ENCODE measurements at places on chromosomes 4 and X. TPM values are rescaled to one million over a fixed set of nuclear protein-coding genes. Genes with fewer than 3 reads are reported as not detected.

NUDT10 gene
- 0.36 TPM for total RNA-seq

DNA sequence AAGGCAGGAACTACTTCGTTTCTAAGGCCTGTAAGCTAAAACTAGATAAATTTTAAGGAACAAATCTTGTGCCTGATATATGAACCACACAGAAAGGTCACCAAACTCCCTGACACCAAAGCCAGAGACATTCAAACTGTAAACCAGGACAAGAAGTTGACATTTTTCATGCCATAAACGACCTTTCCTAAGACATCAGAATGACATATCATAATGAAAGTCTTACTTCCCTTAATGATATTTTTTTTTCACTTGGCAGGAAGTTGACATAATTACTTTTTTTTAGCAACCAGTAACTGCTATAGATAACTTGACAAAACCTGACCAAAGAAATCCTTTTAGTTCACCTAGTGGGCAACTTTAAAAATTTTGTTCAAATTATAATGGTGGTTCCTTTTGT is 231.5 kb upstream of the AGTR2 start:
- peak; percentile 38 for DNase-seq

DNA sequence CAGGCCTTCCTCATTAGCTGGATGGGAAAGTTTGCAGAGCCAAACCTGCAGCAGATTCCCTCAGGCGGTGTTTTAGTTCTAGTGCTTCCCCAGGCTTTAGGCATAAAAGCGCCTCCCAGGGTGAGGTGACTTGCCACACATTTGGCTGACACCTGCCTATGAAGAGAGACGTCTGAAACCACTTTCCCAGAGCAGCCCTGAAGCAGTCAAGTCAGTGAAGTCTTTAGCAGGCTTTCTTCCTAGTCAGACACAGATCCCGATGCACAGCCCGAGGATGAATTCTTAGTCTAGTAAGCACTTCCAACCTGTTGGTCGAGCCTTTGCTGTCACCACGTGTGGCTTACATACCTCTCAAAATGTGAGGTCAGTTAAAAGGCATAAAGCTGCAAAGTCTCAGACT is 484.1 kb downstream of the SMARCA1 start:
- DNase-seq, result no peak

CENPVL2 gene
- total RNA-seq, result not detected

- DNase-seq, result no peak
Observed at GRCh38 chr4:81221303-81222081, 6.5 kb upstream of the PRKG2 start.

DNA sequence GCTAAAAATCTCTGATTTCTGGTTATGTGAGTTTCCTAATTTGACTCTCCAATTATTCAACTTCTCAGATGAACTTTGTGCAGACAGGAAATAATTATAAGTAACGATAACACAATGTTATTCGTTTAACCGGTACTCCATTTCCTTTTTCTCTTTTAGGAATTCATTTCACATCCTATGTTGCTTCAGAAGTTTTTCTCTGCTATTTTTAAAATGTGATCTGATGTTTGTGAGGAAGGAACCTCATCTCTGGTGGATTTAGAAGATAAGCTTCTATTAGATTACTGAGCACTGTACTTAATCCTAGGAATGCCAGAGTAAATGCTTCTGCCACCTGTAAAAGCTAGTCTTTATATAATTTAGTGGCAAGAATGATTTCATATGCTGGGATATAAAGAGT is 116.0 kb upstream of the ETNPPL start:
- no peak for DNase-seq

GRCh38 chrX:31392513-31392912 is 320.7 kb upstream of the FTHL17 start:
- no peak for DNase-seq

GRCh38 chr4:150769248-150769647 is 187.3 kb downstream of the MAB21L2 start:
- no peak for DNase-seq

MSX1 gene
- not detected for total RNA-seq

- DNase-seq, result no peak
Observed at GRCh38 chrX:34863906-34864305, 78.7 kb upstream of the FAM47B start.

DNA sequence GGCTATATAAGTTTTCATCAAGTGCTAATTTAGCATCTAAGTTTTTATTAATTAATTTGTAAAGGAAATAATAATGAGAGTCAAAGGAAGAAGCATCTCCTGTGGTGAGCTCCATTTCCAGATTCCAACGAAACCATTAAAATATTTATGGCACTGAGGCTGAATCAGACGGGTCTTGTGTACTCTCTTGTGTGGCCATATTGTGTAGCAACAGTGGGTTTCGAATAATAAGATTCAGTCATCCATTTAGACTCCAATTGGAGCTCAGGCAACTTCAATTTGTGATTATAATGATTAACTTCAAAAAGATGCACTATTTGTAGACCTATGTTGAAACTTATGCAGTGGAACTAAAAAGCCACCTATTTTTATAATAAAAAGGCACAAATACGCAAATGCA is 82.4 kb downstream of the SNCA start:
- DNase-seq, result no peak

DNA sequence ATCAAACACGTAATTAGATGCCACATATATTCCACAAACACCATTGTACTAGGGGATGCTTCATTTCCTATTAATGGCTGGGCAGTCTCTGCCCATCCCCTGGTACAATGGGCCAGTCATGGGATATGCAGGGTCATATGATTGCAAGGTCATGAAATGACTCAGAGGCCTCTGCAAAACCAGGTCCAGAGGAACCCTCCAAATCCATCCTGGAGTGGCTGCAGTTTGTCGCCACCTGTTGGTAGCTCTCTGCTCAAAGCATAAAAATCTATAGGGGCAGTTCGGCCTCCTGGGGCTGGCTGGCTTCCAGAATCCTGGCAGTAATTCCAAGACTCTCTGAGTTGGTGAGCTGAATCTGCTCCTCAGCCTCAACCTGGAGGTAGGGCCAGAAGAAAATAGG is 22.9 kb upstream of the PUDP start:
- peak; percentile 21 for DNase-seq

GRCh38 chr4:105620640-105621323 is 68.4 kb downstream of the ARHGEF38 start:
- DNase-seq, result no peak

- DNase-seq, result no peak
Observed at GRCh38 chr4:124936427-124936826, 223.9 kb upstream of the ANKRD50 start.

WNK3 gene
- 1.2 TPM for total RNA-seq

MAGEA9B gene
- not detected for total RNA-seq

GRCh38 chr4:140343303-140343702 is 30.1 kb upstream of the SCOC start:
- no peak for DNase-seq

GRCh38 chr4:127698789-127699200 is 31.4 kb upstream of the SLC25A31 start:
- no peak for DNase-seq

GRCh38 chr4:61332693-61333092 is 132.6 kb downstream of the ADGRL3 start:
- DNase-seq, result no peak

DNA sequence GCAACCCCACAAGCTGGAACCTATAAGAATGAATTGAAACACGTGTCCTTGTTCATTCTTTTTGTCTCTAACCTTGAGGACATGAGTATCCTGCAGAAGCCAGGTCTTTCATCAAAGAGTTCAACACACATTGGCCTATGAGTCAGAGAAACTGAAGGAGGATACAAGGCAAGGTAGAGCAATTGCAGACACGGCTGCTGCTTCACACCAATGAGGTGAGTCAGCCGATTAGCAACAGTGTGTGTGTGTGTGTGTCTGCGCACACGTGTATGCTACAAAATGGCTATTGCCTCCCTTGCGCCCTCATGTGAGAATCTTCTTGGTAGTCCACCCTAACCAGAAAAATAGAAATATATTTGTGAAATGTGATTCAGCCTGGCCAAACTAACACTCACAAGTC is 1477.7 kb upstream of the IGFBP7 start:
- DNase-seq, result no peak

DNA sequence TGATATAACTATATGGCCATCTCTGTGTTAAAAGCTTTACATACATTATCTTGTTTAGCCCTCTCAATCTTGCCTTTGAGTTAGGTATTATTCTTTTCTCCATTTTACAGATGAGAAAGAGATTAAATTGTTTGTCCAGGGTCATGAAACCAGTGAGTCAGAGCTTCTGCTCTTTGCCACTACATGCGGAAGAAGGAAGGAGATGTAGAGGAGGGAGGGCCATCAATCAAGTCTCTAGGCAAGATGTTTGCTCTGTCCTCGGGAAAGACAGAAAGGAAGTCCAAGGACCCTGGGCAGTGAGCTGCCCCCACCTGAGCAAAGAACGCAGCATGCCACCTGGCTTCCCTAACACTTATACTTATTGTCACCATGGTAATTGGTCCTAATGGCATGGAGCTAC is 133.7 kb upstream of the IL1RAPL2 start:
- DNase-seq, result no peak

SYP gene
- 1.2 TPM for total RNA-seq

DNA sequence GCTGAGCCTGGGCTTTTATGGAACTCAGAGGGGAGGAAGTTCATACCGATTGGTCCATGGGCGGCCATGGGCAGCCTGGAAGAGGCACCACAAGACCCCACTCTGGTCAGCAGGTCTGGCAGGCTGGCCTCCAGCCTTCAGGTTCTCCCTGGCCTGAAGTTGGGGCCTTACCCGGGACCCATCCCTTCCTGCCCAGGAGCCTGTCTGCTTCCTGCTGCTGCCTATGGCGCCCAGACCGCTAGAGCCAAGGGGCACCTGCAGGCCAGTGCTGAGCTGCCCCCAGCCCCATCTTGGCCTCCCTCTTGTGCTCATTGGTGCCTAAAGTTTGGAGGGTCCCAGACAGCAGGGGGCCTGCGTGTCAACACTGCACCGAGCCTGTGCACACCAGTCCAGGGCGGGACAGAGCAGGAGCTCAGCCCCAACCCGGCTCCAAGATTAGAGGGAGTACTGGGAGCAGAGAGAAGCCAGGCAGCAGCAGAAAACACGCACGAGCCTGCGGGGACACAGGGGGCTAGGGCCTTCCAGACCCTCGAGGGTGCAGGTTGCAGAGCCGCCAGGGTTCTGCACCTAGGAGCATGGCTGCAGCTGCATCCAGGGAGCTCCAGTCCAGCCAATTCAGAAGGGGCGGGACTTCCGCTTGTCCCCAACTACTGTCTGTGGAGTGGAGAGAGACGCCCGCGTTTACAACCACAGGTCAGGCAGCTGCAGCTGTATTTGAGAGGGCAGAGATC is 30.7 kb upstream of the ZNF280C start:
- DNase-seq, result no peak

DNA sequence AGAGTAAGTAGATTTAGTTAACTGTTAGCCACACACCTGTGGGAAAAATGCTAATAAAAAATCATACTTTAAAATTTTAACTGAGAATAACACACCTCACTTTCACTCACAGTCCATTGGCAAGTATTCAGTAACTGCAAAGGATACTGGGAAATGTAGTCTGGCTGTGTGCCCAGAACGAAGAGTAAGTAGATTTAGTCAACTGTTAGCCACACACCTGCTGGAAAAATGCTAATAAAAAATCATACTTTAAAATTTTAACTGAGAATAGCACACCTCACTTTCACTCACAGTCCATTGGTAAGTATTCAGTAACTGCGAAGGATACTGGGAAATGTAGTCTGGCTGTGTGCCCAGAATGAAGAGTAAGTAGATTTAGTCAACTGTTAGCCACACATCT is 178.4 kb upstream of the NWD2 start:
- DNase-seq, result no peak

DNA sequence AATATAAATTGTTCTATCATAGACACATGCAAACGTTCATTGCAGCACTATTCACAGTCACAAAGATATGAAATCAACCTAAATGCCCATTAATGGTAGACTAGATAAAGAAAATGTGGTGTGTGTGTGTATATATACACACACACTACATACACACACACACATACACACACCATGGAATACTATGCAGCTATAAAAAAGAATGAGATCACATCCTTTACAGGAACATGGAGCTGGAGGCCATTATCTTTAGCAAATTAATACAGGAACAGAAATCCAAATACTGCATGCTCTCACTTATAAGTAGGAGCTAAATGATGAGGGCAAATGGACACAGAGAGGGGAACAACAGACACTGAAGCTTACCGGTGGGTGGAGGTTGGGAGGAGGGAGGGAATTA is 65.2 kb downstream of the MTHFD2L start:
- no peak for DNase-seq

- DNase-seq, result no peak
Observed at GRCh38 chrX:88621278-88621677, 125.7 kb upstream of the CPXCR1 start.

GRCh38 chr4:111400741-111401140 is 744.5 kb upstream of the FAM241A start:
- DNase-seq, result no peak

CSN2 gene
- total RNA-seq, result not detected

DNA sequence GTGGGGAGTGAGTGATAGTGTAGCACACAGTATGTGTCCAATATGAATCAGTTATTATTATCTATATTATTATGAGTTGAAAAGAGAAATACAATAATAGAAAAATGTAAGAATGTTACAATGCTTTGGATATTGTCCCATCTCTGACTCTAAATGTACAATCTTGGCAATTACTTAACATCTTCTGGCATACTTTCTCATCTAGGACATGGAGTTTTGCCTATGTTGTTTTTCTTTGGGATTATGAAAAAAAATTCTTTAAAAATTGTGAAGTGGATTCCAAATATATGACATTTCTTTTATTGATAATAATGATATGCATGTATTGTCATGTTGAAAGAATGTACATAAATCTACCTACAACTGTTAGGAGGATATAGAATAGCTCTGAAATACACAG is 84.1 kb downstream of the TBCK start:
- no peak for DNase-seq

GRCh38 chr4:53137468-53137867 is 228.4 kb downstream of the SCFD2 start:
- DNase-seq, result no peak
